Stimulated activated CD8-positive, alpha-beta memory T cell treated with anti-CD3 and anti-CD28 coated beads, Interleukin-4, amount 100 ng/mL, for 4 hours (primary cell): ENCODE measurements at places on chromosomes 13 and 19.

DNA sequence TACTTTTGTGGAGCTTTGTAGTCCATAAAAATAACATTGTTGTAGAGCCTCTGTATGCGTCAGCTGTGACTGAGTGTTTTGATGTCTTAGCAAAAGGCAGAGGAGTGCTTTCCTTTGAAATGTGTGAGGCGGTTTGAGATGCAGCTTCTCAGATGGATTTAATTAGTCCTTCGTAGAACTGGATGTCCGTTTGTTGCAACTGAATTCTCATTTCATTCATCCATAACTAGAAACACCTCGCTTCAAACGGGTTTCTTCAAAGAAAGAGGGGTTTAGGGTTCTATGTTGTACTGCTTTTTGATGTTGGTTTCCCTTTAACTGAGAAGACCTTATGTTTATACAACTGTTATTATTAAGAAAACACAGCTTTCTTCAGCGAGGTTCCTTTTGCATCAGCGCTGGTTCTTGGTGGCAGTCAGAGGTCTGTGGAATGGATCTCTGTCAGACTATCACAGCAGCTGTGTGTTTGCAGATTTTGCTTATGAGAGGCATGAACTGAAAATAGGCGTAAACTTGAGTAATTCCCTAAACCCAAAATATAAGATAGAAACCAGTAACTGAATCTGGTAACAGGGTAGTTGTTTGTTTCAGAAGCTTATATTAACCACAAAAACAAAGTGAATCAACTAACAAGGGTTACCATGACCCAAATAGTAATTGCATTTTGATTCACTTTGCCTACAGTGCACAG, 194.4 kb downstream of the GGACT start:
- no peak for DNase-seq

DNA sequence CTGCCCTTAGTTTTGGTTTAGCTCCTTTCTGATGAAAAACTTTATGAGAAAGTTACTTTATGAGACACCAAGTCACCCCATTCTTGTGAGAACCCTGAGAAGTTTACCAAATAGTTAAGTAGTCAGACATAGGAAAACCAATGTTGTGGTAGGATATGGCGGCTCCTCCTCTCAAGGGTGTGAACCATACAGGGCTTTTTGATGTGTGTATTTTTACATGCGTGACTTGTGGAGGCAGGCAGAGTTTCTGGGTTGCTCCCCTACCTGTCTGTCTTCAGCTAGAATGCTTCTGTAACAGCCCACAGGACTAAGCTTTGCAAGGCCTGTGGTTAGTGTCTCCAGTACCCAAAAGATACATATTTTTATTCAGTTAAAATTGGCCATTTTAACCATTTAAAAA, 18.3 kb downstream of the UBAC2 start:
- DNase-seq = peak; percentile 46

GRCh38 chr19:18735324-18735723, 51.8 kb downstream of the CRTC1 start:
- no peak for DNase-seq

GRCh38 chr19:36256853-36257519, 42.1 kb downstream of the ZNF146 start:
- no peak for DNase-seq

DNA sequence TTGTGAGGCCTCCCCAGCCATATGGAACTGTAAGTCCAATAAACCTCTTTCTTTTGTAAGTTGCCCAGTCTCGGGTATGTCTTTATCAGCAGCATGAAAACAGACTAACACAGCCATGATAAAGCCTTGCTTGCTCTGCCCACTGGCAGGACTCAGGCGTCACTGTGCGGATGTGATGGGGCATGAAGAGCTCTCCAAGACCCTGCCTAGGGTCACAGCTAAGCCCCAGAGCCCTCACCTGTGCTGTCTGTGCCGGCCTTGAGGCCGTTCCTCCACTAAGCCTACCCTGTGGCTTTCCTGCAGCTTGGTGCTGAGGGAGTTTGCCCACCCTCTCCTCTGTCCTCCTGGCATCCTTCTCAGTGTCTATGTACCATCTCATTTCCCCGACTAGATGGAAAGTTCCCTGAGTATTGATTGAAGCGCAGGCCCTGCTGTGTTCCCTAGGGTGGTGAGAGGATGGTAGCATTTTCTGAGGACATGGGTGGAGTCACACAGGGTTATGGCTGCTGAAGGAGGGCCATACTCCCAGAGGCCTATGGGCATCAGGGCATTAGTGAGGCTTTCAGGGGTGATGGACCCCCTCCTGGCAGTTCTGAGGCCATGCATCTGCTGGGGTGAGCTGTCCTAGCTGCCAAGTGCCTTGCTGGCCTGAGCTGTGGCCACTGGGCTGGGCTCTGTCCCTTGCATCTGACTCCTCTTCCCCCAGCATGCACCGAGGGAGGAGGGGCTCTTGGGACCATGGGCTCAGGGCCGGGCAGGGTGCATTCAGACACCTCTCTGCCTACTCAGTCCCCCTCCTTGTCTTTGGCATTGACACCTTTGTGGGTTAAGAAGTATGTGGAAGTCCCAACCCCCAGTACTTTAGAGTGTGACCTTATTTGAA, 75.3 kb downstream of the TEX29 start:
- DNase-seq = no peak

DNA sequence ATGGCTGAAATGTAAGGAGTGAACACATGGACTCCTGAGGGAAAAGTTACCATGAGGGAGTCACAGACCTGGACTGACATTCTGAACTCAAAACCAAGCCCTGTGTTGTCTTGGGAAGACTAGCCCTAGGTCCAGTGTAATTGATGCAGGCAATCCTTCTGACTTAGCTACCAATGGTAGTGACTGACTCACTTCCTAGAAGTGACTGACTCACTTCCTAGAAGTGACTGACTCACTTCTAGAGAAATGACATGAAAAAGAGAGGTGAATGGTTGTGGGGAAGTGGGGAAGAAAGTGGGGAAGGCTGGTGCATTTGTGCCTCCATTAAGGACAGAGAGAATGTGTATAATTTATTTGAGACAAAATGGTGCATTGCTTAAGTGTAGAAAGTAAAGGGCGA, 49.9 kb downstream of the EDNRB start:
- DNase-seq = no peak

DNA sequence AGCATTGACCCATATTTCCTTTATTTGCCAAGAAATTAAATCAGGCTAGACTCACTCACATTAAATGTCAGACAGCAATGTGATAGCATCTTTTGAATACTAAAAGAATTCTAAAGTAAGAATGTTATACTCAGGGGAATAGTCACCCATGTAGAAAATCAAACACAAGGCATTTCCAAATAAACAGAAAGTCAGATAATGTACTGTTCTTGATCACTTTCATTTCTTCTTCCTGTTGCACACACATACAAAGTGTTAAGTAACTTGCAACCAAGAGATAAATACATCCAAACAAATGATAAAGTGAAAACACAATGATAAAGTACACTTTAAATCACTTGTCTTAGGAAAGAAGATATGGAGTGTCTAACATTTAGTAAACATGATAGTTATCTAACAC, 1366.6 kb upstream of the MIR17HG start:
- no peak for DNase-seq

DNA sequence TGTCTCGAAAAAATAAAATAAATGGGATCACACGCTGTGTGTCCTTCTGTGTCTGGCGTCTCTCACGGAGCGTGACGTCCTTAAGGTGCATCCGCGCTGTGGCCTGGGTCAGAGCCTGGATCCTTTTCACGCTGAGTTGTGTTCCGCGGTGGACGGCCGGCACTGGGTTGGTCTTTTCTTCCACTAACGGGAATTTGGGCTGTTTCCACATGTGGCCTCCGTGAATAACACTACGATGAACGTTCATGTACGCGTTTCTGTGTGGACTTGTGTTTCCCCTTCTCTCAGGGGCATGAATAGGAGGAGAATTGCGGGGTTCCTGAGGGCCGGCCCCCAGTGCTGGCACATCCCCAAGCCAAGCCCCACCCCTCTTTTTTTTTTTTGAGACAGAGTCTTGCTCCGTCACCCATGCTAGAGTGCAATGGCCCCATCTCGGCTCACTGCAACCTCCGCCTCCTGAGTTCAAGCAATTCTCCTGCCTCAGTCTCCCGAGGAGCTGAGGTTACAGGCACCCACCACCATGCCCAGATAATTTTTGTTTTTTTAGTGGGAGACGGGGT, 6.2 kb upstream of the PTBP1 start:
- no peak for DNase-seq

GRCh38 chr13:45021250-45021649, 31.9 kb downstream of the GPALPP1 start:
- no peak for DNase-seq

DNA sequence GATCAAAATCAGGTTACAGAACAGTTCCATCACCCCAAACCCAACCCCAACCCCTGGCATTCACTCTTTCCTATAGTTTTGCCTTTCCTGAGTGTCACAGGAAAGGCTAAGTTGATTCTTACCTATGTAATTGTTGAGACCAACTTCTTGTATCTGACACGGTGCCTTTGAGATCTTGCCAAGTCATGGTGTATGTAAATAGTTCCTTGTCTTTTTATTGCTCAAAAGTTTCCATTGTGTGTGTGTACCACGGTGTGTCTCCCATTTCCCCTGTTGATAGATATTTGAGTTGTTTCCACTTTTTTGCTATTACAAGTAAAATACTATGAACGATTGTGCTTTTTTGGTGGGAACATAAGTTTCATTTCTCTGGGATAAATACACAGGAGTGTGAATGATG, 3.3 kb upstream of the IGFL2 start:
- DNase-seq = no peak

DNA sequence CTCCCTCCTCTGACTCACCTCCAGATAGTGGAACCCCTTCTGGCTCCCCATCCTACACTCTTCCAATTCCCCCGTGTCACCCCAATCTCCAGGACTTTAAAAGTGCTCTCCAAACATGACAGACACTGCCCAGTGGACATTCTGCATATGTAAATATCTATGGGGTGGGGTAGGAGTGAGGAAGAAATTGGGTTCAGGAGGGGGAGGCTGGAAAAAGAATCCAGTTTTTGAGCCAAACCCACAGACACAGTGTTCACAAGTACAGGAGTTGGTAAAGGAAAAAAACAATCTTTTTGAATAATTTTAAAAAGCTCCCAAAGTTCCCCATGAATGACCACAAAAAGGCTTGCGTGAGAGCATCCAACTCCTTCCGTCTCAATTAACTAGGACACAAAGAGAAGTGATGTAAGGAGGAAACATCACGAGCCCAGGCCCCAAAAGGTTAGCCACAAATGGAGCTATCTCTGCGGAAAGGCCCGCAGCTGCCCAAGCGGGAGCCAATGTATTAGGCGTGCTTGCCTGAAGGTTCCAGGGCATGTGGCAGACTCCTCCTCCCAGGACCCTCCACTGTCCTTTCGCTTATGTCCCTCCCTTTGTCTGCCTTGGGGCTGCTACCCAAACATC, 18.0 kb downstream of the ZC3H4 start:
- DNase-seq = no peak

DNA sequence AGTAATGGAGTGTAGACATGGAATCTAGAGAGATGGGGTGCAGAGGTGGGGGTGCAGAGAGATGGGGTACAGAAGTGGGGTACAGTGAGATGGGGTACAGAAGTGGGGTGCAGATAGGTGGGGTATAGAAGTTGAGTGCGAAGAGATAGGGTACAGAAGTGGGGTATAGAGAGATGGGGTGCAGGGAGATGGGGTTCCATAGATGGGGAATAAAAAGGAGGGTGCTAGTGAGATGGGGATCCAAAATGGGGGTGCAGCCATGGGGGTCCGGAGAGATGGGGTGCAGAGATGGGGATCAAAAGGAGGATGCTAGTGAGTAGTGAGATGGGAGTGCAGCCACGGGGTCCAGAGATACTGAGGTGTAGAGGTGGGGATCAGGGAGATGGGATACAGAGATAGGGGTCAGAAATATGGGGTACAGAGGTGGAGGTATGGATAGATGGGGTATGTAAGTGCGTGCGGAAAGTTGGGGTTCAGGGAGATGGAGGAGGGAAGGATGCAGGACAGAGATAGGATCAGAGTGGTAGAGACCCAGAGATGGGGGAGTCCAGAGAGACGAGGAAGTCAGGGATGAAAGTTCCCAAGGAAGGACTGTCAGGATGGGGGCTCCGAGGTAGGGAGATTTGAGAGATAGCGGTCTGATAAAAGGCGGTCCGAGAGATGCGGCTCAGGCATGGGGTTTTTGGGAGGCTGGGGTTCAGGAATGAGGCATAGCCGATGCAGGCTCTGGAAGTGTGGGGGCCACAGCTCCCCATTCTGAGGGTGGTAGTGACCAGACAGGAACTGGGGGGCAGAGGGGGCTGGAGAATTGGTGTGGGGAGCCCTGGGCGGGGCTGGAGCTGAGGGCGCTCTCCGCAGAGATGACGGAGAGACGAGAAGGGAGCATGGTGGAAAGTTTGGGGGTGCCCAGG, 3.4 kb downstream of the PALM3 start:
- no peak for DNase-seq

DNA sequence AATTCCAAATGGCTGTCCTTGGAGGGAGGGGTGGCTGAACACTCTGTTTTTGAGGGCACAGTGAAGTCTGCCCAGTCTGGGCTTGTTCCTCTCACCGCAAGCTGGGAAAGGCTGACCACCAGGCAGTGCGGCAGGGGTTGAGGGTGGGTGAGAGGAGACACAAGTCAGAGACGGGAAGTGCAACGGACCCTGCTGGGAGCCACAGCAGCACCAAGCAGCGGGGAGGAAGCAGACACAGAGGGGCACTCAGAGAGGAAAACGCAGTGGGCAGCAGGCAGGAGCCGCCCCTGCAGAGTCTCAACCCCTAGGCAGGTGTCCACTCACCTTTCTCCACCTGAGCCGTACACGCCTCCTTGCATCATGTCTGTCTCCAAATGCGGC, 15.6 kb downstream of the AKAP8L start:
- DNase-seq = no peak

GRCh38 chr13:43816401-43816889, 29.7 kb upstream of the ENOX1 start:
- no peak for DNase-seq

DNA sequence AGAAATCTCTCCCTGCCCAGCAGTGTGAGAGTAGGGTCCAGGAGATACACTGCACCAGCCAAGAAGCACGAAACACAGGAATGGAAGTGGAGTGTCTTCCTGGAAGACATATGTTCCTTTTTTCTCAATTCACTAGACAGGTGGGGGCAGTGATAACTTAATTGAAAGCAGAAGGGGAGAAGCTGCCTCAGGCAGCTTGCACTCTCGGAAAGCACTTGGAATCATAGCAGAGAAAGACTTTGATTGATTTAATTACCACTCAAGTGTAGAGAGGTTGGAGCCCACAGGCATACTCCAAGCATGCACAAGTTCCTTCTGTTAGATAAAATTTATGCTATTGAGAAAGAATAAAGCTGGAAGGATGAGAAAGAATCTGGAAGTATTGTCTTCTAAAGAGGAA, 249.4 kb downstream of the SLITRK6 start:
- DNase-seq = no peak
